ENCODE measurements at places on chromosomes 3 and 15.

DNA sequence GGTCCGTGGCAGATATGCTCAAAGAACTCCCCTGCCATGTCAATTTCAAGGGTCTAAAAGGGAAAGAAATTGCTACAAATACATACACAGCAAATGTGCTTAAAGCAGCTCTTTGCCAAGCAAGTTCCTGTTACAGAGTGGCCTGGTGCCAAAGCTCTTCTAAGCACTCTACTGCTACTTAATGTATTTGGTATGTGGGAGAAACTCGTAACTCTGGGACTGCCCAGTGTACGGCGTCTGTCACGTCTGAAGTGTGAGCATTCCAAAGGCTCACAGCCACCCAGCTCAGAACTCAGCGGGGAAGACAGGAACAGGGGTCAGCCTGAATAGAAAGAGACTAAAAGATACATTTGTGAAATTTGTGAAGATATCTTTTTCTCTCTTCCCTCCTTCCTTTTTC lies 54.6 kb downstream of the RBMS3 start:
- DNase-seq, result peak; percentile 5

DNA sequence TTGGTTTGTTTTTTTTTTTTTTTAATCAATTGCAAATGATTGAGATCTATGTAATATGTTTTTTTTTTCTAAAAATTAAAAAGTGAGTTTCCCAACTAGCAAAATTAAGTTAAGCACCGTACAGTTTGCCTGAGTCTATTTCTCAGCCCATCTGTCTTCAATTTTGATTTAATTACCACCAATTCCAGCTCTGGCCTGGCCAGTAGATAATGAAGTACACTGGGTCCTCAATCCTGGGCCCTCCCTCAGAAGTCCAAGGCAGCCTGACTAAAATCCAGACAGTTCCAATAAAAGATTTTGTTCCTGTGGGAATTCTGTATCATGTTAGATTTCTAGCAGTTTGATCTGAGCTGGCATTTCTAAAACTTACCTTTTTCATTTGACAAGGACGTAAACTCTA lies 887.2 kb downstream of the NAALADL2 start:
- DNase-seq, result no peak

DNA sequence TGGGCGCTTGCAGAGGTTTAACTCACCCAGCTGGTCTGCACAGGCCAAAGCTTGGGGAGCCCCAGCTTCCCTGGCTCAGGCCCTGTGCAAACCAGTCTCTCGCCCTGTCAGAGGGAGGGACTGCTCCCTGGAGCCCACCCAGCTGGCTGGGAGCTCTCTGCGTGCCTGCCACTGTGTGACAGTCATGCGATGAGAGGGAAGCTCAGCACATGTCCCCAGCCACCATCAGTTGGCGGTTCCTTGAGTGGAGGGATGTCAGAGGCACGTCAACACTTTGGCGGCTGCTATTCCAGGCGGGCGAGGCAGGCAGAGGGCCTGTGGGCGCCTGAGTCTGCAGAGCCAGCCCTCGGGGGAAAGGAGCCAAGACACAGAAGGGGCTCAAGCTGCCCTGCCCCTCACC lies 324.6 kb downstream of the UACA start:
- DNase-seq, result no peak

GRCh38 chr3:121648219-121648958 lies 12.3 kb downstream of the HCLS1 start:
- no peak for DNase-seq

DNA sequence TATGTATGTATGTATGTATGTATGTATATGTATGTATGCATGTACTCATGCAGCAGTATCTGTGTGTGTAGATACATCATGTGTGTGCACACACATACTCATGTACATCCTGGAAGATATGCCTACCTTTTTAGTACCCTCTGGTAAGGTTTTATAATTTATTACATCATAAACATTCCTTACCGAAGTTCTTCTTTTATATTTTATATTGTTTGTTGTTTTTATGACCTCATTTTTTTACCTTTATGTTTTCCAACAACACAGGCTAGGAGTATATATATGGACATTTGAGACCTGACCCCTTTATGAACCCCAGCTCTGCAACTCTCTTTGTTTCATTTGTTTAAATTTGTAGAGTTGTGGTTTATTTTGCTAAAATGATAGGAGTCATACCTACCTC lies 263.5 kb downstream of the ADAMTSL3 start:
- DNase-seq, result no peak

- DNase-seq, result no peak
Measured at GRCh38 chr3:49967291-49967690, 27.3 kb downstream of the RBM6 start.

GRCh38 chr15:75836959-75837334 lies 6.3 kb upstream of the UBE2Q2 start:
- DNase-seq, result no peak

Measured in occipital lobe (tissue), 3 donors.